ENCODE measurements at places on chromosomes 2 and 18.

- peaks cover 31% of the 10 kb centered on the region for H3K4me1 ChIP-seq
- H3K36me3 ChIP-seq, result no peaks in the 10 kb centered on the region
- peak overlapping the region; percentile 13 for H3K4me3 ChIP-seq
- no peaks in the 10 kb centered on the region for H3K27me3 ChIP-seq
- no peak overlapping the region for H3K27ac ChIP-seq
- DNase-seq, result no peak
Measured at GRCh38 chr2:48107326-48107925, 201.1 kb upstream of the FBXO11 start.

DNA sequence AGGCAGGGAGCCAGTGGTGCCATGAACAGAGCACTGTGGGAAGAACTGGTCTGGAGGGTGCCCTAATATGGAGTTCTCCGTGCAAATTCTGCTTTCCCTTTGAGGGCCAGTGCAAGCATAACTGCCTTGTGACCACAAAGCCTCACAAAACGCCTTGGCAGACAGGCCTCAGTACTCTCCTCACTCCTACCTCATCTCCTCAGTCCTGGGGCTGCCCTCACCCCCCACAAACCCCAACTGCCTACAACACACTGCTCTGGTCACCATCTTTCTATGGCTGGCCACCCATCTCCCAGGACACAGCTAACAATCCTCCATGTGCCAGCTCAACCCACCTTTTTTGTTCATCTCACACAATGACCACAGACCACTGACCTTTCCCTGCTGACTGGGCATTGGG is 8.9 kb downstream of the COX5B start:
- H3K4me1 ChIP-seq, result no peaks in the 10 kb centered on the region
- H3K27me3 ChIP-seq, result no peaks in the 10 kb centered on the region
- H3K4me3 ChIP-seq, result no peak overlapping the region
- no peak for DNase-seq

DNA sequence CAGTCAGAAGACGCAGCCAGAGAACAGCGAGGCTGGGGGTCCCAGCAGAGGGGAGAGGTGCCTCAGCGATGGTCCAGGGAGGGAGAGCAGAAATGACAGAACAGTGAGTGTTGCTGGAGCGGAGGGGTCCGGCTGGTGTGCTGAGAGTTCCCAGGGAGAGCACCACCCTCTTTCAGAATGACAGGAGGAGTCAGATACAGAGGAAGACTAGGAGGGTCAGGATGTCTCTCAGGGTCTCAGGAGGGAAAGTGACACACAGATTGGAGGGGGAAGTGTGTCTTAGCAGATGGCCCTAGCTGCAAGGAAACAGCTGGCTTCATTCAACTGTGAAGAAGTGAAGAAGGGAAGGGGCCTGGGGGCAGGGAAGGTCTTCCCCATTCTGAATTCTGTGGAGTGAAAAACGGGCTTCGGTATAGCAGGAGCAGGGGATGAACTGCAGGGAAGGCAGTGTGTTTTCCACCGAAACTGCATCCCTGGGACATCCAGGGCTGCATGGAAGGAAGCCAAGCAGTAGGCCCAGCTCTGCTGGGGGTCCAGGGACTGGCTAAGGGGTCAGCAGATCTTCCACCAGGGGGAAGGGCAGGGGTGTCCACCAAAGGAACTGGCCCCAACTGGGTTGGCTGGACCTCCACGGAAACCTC is 90.0 kb upstream of the OTOS start:
- peak; percentile 62 for DNase-seq
- no peaks in the 10 kb centered on the region for H3K36me3 ChIP-seq
- H3K27ac ChIP-seq, result no peak overlapping the region
- H3K27me3 ChIP-seq, result peaks cover 8% of the 10 kb centered on the region

DNA sequence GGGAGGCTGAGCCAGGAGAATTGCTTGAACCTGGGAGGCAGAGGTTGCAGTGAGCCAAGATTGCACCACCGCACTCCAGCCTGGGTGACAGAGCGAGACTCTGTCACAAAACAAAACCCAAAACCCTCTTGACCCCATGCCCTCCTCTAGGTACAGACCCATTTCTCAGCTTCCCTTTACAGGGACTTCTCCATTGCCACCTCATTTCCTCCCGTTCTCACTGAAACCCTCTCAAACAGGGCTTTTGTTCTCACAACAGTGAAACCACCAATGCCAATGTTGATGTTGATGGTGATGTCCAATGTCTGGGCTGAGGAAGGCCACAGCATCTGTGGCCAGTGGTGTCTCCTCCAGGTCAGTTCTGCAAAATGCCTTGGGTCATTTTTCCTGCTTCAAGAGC is 69.0 kb upstream of the ZCCHC2 start:
- no peaks in the 10 kb centered on the region for H3K36me3 ChIP-seq
- peaks cover 20% of the 10 kb centered on the region for H3K4me1 ChIP-seq
- DNase-seq, result no peak
- H3K4me3 ChIP-seq, result no peak overlapping the region

All from suprapubic skin (tissue), 4 donors.